Stimulated activated CD4-positive, alpha-beta T cell treated with anti-CD3 and anti-CD28 coated beads, Interleukin-2, amount 100 ng/mL, for 48 hours (primary cell): ENCODE measurements at places on chromosomes 1 and 21.

DNA sequence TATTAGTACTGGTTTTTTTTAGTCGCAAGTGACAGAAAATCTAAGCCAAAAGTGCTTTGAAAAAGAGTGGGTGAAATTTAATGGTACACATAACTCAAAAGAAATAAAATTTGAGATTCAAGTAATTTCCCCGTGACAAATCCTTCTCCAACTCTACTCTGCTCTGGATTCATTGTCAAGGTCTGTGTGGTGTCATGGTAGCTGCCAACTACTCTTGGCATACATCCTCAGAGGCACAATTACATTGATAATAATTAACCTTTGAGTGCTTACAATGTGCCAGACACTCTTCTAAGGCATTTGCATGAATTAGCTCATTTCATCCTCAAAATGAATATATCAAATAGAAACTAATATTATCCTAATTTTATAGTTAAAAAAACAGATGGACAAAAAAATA lies 1153.9 kb upstream of the NCAM2 start:
- no peak for DNase-seq

- no peak for DNase-seq
Measured at GRCh38 chr1:247574236-247574635, 13.9 kb upstream of the OR2G2 start.

GRCh38 chr1:214071469-214071868 lies 83.7 kb downstream of the PROX1 start:
- DNase-seq: no peak

DNA sequence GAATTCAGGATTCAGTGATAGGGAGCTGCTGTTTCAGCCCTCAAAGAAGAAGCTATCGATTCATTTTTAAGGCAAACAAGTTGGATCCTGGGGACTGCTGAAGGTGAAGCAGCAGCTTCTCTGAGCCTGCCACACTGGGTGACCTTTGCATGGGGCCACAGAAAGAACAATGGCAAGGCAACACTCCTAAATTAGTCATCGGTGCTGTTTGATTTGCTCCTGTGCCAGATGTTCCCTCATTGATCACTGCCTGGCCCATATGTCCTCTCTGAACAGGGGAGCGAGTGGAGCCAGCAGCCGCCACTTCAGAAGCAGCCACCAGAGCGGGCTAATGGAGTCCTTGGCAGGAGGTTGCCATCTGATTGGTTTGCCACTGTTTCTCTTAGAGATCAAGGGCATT lies 391.5 kb downstream of the NTNG1 start:
- DNase-seq: no peak

DNA sequence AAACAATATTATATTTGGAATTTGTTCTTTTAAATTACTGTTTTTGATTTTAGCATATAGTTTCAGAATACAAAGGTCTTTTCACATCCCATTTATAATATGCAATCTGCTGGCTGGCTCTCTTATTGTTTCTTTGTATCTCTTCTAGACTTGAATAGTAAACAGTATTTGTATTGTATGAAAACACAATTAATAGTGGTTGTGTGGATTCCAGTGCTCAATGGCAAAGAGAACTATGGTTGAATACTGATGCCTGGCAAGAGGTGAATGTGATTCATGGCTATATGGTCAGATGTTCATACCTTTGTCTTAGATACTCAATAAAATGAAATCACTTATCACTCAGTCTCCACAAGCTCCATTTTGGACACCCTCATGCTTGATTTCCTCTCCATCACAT lies 37.2 kb downstream of the OR6Y1 start:
- no peak for DNase-seq

GRCh38 chr1:23400324-23401114 lies 24.0 kb downstream of the TCEA3 start:
- DNase-seq: no peak

GRCh38 chr1:98177751-98178150 lies 256.9 kb upstream of the DPYD start:
- no peak for DNase-seq

DNA sequence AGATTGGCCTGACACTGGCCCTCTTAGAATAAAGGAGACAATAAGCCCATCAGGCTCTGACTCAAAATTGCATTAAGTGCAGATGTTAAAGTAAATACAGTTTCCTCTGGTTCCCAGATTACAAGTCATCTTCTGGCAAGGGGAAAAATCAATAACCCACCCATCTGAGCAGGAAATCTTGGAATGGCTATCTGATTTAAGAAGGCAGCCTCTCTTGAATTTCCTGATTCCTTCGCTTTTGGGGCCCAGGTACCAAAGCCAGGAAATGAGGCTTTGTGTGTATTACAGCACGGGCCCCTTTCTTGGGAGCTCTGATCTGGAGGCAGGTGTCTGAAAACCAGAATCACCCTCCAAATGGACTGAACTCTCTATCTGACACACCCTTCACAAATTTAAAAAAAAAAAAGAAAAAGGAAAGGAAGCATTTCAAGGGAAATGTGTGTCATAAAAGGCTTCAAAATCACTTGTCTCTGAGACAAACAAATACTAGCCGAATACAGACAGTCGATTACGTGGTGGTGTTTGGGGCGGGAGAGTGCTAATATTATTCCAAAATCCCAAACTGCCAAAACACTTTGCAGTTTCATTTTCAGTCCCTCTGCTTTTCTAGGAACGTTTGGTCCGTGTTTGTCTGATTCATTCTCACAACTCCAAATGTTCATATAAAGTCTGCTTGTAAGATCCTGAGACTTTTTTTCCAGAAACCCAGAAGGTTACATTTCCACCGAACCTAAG lies 240.9 kb upstream of the CAMK1G start:
- no peak for DNase-seq

- no peak for DNase-seq
Measured at GRCh38 chr1:89483757-89484077, 40.9 kb upstream of the LRRC8B start.

GRCh38 chr1:180560200-180560867 lies 1.6 kb downstream of the OVAAL start:
- no peak for DNase-seq

- no peak for DNase-seq
Measured at GRCh38 chr1:156527584-156527983, 27.0 kb upstream of the MEF2D start.

GRCh38 chr1:245983294-245983967 lies 523.6 kb downstream of the SMYD3 start:
- DNase-seq: no peak

GRCh38 chr1:181087400-181087901 lies 1.0 kb upstream of the IER5 start:
- no peak for DNase-seq

DNA sequence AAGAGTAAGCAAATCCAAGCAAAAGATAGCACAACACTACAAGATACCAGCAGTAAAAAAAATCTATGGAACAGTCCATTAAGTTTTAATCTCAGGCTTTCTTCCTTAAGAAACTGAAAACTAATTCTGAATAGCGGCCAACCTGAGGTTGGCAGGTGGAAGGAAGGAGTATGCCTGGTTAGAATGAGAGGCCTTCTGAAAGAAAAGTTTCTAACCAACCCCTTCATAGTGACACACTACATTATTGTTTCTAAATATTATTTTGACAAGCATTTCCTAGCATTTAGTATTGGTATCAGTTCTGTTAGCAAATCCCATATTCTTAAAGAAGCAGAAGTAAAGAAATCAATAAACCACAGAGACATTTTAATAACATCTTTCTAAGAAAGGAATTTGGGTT lies 205.7 kb upstream of the PTBP2 start:
- DNase-seq: no peak

GRCh38 chr1:38203441-38203840 lies 156.8 kb upstream of the POU3F1 start:
- DNase-seq: no peak

DNA sequence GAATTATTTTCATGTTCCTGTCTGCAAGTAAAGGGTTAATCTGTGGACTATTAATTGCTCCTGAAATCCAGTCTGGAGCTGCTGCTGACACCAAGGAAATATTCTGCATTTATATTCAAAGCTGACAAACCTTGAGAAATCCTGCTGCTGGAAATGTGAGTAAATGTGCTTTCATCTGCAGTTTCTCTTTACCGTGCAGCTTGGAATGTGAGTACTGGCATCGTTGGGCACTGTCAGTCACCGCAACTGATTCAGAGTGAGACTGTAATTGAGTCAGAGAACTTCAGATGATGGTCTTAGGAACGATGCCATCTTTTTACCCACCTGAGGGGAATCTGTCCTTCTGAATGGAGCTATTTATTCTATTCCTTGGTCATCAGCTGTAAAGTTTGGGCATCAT lies 420.6 kb downstream of the SIPA1L2 start:
- no peak for DNase-seq

DNA sequence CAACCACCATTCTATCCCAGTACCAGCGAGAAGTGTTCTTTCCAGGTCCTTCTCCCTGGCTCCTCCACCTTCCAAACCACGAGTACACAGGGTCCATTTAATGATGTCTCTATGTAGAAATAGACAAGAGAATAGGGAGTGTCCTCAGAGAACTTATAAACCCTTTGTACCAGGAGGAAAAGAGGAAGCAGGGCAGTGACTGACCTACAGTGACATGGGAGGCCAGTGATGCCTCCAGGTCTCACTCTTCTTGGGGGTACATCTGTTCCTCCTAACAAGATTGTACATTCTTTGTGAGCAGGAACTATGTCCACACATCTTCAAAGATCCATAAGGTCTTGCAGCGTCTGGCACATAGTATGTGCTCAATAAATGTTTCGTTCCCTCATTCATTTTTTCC lies 18.7 kb upstream of the FMOD start:
- DNase-seq: no peak

DNA sequence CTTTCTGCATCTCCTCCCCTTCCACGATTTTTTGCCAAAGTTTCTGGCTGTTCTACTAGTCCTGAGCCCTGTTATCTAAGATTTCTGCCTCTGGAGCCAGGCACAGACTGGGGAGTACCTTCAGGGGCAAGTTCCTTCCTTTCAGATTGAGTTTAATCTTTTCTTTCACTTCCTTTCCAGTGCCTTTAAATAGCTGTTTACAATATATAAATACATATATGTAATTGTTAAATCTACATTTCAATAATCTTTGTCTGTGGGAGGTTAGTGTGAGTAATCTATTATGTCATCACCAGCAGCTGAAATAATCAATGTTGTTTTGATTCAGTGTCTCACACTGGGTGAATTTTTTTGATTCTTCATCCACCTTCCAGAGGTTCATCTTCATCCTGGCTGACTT lies 31.8 kb downstream of the DIPK1A start:
- DNase-seq: no peak

- DNase-seq: no peak
Measured at GRCh38 chr1:198929111-198929604, 290.3 kb downstream of the PTPRC start.

DNA sequence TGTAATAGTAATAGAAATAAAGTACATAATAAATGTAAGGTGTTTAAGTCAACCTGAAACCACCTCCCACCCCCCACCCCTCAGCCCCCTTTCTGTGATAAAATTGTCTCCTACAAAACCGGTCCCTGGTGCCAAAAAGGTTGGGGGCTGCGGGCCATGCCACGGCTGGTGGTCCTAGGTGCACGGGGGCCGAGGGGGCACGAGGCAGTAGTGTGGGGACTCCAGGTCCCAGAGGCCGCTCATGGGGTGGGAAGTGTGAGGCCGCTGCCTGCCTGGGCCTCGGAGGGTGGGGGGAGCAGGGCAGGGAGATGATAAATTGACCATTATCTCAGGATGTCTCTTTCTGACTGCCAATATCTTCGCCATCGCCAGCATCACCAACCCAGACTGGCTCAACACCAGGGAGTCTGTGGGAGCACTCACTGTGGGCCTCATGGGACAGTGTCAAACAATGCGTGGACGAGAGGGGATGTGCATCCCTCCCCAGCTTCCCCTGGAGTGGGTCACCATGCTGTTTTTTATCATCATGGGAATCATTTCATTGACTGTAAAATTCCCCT lies 6.5 kb downstream of the ZBTB17 start:
- no peak for DNase-seq

DNA sequence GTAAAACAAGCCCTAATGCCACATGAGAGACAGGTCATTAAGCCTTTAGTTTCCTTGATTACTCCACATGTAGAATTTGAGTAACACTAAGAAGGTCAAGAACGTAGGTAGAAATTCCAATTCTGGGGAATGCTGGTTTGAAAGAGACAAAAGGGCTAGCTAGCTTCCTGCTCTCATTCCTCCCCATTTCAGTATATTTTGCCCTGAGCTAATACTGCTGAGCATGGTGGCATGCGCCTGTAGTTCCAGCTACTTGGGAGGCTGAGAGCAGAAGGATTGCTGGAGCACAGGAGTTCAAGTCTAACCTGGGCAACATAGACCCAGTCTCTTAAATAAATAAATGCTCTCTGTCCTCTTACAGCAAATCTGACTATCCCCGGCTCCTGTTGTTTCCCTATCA lies 12.8 kb downstream of the PRDX6 start:
- DNase-seq: no peak

GRCh38 chr1:87439821-87440220 lies 111.1 kb downstream of the LMO4 start:
- no peak for DNase-seq

- DNase-seq: no peak
Measured at GRCh38 chr1:4668743-4669700, 14.6 kb downstream of the AJAP1 start.

GRCh38 chr1:153607381-153607780 lies 5.6 kb downstream of the S100A16 start:
- DNase-seq: no peak

DNA sequence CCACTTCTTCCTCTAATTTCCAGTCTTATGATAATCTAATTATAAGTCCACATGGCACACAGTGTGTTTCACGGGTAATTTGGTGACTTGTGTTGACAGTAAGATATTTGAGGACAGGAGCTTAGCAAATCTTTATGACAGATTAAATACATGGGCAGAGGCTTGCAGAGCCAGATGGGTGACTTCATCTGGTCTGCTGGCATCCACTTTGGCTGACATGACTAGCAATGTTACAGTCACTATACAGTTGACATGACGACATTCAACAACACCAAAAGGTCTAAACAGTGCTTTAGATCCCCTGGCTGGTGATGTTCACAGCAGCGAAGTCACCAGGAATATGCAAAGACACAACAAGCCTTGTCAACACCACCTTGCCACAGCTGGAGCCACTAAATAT lies 147.2 kb downstream of the ETS2 start:
- DNase-seq: no peak

DNA sequence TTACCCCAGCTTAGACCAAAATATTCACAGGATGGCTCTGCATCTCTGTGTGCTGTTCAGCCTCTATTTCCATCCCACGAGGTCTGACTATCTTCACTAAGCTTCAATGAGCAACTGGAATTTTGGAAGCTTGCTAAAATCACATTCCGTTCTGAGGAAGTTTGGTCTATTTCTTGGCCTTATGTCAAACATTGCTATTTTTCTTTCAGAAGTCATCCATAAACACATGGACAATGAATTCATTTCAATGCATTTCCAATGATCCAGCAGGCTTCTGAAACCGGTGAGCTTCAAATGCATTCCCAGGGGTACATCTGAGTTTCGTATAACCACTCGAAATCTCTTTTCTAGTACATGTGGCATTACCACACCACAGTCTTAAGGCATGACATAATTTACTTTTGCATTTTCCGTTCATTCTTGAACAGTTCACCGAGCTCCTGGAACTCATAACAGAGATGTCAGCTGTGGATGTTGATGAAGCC lies 294.1 kb upstream of the KAZN start:
- DNase-seq: no peak
